ENCODE measurements at places on chromosomes 4 and X.

GRCh38 chrX:139290310-139290709 is 240.2 kb upstream of the F9 start:
- DNase-seq, result no peak

DNA sequence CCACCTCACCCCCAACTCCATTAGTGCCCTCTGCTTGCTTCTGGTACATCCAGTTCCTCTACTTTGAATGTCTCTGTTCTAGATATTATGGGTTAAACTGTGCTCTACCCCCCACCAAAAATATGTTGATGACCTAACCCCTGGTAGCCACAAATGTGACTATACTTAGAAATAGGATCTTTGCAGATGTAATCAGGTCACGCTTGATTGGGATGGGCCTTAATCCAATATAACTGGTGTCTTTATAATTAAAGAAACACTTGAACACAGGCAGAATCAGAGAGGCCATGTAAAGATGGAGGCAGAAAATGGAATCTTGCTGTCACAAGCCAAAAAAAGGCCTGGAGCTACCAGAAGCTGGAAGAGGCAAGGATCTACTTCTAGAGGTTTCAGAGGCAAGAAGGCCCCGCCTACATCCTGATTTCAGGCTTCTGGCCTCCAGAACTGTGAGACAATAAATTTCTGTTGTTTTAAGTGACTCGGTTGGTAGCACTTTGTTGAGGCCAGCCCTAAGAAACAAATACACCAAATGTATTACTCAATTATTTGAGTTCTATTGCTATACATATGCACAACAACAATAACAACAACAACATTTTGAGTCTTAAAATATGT is 220.0 kb downstream of the PPP3CA start:
- no peak for DNase-seq

DNA sequence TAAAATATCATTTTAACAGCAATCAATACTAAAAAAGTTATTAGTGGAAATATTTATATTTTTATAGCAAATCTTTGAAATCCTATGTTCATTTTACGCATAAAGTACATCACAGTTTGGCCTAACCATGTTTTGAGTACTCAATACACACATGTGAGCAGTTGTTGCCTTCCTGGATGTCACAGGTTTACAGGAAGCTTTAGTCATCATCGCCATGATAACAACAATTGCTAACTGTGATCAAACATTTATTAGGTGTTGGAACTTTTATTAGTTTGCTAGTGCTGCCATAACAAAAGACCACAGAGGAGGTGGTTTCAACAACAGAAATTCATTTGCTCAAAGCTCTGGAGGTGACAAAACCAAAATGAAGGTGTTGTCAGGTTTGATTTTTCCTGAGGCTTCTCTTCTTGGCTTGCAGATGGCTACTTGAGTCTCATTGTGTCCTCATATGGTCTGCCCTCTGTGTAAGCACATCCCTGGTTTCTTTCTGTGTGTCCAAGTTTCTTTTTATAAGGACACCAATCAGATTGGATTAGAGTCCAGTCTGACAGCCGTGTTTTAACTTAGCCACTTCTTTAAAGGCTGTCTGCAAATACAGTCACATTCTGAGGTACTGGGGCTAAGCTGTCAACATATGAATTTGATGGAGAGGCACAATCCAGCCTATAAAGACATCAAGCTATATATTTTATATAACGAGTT is 43.1 kb upstream of the BOD1L1 start:
- DNase-seq, result no peak

DNA sequence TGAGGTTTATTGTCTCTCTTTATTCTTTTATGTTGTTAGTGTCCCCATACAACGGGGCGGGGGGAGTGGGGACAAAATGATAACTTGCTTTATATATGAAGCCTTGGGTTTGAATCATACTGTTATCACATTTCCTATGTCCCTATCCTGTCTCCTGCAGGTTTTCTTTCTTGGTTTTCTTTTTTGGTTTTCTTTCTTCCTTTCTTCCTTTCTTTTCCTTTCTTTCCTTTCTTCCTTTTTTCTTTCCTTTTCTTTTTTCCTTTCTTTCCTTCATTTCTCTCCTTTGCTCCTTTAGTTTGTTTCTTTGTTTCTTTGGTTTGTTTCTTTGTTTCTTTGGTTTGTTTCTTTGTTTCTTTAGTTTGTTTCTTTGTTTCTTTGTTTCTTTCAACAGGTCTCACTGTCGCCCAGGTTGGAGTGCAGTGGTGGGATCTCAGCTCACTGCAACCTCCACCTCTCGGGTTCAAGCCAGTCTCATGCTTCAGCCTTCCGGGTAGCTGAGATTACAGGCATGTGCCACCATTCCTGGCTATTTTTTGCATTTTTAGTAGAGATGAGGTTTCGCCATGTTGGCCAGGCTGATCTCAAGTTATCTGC is 4.8 kb downstream of the FMR1 start:
- no peak for DNase-seq

GRCh38 chrX:39492497-39493162 is 605.1 kb downstream of the BCOR start:
- no peak for DNase-seq

DNA sequence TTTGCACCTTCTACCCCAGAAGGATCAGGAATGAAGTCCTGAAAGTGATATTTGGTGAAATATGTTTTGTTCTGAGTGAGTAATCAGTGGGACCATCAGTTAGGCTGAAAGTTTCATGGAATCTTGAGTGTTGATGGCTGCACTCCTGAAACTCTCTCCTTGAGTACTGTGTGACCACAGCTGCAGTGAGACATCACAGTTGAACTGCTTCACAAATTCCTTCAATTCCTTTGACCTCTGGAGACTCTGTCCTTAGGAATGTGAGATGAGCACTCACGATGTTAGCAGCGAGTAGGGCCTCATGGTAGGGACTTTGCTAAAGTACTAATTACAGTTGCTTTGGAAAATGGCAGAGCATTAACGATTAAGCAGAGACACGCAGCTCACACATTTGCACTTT is 142.9 kb upstream of the SLC4A4 start:
- no peak for DNase-seq

- no peak for DNase-seq
Measured at GRCh38 chr4:21811565-21811964, 137.0 kb downstream of the KCNIP4 start.

DNA sequence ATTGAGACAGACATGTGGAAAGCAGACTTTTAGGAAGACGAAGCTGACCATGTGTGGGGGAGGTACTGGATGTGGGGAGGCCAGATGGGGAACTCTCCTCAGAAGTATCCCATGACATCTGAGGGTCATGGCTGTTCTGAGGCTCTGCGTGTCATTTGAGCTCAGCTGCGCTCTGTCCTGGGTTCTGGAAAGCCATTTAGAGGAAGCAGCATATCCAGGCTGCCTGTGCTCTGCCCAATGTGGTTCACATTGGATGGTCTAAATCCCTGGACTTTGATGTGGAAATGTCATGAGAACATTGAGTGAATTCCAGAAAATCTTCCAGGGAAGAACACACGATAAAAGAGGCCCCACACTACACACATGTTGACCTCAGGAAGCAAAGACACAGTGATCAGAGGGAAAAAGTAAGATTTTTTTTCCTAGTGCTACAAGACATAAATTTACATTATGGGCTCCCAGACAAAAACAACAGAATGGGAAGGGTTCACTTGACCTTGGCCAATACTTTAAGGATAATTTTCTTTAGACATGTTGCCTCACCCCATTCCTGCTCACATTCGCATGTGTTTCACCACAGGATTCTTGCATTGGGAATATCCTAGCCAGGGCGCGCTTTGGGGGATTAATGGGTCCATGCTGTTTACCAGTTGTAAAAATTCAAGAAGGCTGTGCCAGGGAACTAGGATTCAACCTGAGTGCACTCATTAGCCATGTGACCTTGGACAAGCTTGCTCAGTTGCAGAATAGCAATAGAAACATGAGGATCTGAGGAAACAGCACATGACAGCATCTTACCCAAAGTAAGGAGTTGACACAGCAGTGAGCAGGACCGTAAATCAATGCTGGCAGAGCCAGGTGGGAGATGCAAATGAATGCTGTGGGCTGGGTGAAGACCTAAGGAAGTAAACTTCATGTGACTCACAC is 73.2 kb upstream of the C1QTNF7 start:
- DNase-seq, result no peak

DNA sequence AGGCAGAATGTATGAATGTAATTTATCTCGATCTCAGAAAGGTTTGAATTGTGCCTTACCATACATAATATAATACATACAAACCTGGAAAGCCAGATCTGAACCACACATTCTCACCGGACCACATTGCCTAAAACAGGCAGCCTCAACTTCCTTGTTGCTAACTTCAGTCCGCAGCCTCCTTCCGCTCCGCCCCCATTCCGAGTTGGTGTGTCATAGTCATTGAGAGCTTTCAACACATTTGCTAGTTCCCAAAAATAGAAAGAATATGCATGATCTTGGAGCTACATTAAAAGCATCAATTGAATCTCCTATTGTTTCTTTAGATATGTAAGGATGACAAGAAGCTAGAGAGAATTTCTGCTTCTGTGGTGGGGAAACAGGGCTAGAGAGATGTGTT is 127.2 kb downstream of the ARHGEF9 start:
- DNase-seq, result no peak

GRCh38 chrX:103148075-103148474 is 55.1 kb upstream of the NXF3 start:
- no peak for DNase-seq

- DNase-seq, result no peak
Measured at GRCh38 chr4:79267671-79268070, 58.2 kb downstream of the NAA11 start.

DNA sequence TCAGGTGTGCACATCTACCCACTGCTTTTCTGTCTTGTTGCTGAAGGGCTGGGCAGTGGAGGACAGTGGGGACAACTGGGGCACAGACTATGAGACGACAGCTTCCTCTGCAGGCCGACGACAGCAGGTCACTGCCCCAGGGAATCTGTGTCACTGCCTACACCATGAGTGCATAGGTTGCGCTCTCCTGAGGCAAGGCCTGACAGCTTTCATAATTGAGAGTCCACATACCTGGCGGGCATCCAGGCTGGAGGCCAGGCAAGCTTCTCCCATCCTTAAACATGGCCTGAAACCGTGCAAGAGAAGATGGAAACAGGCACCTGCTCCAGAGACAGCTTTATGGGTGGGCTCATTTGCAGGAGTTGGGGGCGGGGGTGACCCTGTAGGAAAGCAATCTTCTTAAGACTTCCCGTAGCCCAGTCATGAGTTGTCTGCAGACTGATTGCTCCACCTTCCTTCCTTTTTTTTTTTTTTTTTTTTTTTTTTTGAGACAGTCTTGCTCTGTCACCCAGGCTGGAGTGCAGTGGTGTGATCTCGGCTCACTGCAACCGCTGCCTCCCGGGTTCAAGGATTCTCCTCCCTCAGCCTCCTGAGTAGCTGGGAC is 2.9 kb downstream of the ANOS1 start:
- DNase-seq, result no peak

GRCh38 chrX:118727686-118728339 is 407 bp downstream of the IL13RA1 start:
- DNase-seq, result no peak

- DNase-seq, result no peak
Measured at GRCh38 chrX:110215411-110215810, 102.5 kb downstream of the AMMECR1 start.

GRCh38 chr4:132767901-132768300 is 381.2 kb upstream of the PCDH10 start:
- no peak for DNase-seq

DNA sequence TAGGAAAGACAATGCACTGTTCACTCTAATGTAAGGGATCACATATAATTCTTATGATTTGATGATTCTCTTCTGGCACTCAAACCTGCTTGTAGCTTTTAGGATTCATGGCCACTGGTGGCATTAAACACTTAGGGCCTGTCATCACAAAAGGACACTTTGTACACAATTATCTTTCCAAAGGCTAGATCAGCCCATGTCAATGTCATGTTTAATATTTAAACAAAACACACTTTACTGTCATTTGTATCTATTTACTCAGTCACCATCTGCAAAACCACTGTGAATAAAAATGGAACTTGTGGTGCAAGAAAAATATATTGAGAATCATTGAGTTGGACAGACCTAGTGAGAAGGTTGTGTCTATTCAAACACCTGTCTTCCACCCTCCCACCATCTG is 83.6 kb upstream of the TTC29 start:
- no peak for DNase-seq

DNA sequence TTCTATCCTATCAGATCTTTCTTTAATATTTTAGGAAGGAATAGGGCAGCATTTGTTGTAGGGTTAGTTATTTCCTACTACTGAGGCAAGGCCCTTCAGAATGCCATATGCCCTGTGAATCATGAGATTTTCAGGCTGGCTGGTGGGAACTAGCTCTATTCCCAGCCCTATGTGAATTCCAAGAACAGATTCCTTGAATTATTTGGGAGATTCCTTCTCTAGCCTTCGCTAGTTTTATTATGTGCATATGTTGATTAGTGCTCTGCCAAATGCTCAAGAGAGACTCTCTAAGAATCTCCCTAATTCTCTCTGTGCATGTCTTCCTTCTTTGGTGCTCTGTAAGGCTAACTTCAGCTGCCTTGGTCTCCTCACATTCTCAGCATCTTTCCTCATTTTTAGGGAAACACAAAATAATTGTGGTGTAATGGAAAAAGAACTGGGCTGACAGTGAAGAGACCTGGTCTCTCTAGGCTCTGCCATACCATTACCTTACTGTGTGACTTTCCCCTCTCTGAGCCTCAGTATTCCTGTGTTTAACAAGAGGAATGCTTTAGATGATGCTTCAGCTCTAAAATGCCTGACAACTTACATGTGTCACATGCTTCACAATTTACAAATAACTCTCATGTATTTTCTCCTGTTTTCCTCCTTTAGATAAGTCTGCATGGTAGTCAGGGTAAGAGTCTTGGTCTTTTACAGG is 79.7 kb downstream of the VMA21 start:
- no peak for DNase-seq

DNA sequence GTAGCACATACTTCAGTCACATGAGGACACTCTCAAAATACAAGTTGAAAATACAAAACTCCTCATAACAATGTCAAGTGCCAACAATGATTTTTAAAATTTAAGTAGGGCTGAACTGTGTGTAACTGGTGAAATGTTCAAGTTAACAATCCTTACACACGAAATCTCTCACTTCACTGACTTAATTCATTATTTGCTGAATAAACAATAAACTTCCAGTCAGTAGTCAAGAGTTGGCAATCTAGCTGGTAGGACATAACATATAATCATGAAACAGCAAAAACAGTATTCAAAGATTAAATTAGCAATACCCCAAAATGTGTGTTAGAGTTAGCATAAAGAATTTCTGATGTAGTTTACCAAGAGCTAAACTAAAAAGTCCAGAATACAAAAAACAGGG is 1.9 kb upstream of the RAB33B start:
- no peak for DNase-seq

DNA sequence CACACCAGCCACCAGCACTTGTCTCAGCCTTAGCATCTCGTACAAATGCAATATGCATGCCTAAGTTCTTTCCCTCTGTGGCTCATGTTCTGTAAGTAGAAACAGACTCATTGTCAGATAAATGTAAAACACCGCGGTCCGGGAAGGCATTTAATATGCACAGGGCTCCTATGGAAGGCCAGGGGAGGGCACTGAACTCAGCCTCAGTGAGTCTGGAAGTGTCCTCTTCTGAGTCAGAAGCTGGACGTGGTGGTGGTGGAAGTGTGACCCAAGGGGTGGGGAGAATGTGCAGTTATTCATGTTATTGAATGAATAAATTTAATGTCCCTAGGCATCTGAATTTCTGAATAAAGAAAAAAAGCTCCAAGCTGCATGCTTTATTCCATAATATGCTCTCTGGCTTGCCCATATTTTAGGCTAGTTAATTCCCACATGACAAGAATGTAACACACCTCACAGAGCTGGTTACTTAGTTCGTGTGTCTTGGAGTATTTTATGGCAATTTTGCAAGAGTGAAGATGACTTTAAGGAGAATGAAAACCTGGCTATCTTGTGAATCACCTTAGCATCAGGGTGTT is 193.1 kb upstream of the GATB start:
- DNase-seq, result no peak

Measured in CD4-positive, alpha-beta T cell treated with Interleukin-12 subunit alpha and Interleukin-12 subunit beta, for 1 hour (primary cell).